Motor neuron (in vitro differentiated cells): ENCODE measurements at places on chromosomes 6 and 20. TPM values are rescaled to one million over a fixed set of nuclear protein-coding genes. Genes with fewer than 3 reads are reported as not detected.

- ATAC-seq, result no peak
These were observed 50.9 kb upstream of the TAB2 start for GRCh38 chr6:149266659-149267058.

The NOX3 gene
- not detected in 2 replicates for total RNA-seq

The GSS gene
- total RNA-seq, result 77.7 and 81.7 TPM in 2 replicates

DNA sequence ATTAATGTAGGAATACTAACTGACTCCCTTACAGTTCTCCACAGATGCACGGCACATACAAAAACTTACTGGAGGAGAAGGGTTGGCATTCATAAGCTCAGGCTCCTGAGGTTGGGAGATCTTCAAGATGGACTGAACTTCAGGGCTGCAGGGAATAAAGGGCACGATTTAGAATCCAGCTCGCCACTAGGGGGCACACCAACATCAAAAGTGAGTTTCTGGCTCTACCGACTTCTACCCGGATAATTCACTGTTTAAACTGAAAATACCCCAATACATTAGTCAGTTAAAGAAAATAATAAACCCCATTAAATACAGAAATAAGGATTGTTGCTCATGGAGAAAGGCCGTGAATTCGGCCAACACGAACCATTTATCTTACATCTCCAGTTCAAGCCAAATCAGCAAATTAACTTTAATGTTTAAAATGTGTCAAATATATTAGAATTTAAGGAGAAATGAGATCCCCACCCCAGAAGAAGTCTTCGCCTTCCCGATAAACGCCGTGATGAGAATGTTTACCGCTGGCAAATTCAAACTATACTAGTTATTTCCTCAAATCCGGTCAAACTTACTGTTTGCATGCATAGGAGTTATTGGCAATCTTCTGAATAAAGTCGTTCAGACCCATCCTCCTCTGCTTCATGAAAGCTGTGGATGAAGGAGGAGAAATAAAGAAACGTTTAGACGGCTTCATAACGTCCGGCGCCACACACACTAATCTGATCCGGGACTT is 121.7 kb upstream of the SLC2A12 start:
- ATAC-seq, result no peak

The ZSCAN9 gene
- 34.7 and 35.4 TPM in 2 replicates for total RNA-seq

The COL19A1 gene
- 0.65 and 0.94 TPM in 2 replicates for total RNA-seq

- ATAC-seq, result no peak
These were observed 733.7 kb downstream of the GRIK2 start for GRCh38 chr6:102127253-102127652.

DNA sequence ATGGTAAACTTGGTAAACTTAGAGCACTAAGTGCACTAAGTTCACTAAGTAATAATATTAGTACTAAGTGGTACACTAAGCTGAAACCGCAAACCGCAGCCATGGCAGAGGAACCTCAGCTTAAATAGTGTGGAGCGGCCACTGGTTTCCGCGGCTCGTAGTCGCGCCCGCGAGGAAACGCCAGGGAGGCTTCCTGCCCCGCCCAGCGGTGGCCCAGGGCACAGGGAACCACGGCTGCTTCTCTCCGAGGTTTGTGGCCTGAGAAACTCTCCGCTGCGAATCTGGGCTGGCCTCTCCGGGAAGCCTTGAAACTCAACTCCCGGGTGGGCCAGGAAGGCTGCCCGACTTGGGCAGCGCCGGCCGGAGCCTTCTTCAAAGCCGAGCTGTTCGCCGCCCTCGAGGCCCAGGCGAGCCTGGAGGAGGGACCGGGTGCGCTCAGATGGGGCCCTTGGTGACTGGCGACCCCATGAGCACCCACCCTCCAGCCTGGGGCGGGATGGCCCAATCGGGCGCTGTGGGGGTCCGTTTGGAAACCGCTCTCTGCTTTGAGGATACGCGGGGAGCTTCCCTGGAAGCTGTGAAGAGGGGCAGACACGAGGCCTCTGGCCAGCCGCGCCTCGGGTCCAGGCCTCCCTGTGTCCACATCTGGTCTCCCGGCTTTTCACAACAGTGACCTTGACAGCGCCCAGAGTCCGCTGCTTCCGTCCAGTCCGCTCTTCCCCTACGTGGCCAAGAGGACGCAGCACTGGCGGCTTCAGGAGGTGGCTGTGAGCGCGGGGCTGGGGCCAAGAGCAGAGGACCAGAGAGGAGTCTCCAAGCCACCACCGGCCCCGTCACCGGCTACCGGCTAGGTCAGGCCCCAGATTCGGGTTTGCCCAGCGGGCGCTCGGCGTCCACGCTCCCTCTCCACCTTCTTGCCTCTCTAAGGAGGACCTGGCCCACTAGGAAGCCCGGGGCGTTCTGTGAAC is 25.4 kb upstream of the HLA-E start:
- no peak for ATAC-seq

- no peak for ATAC-seq
These were observed 68.8 kb downstream of the PFDN4 start for GRCh38 chr20:54276577-54277169.

The PTPN1 gene
- 31.0 and 32.8 TPM in 2 replicates for total RNA-seq

The SIGLEC1 gene
- 0.07 TPM in 1 of 2 replicates, not detected in the other for total RNA-seq

The C20orf204 gene
- 2.2 and 3.3 TPM in 2 replicates for total RNA-seq

The CALHM6 gene
- total RNA-seq, result 2.0 and 2.4 TPM in 2 replicates

GRCh38 chr6:98644063-98644462 is 190.3 kb upstream of the POU3F2 start:
- no peak for ATAC-seq

The OR12D3 gene
- not detected in 2 replicates for total RNA-seq

- peak; percentile 22 for ATAC-seq
These were observed 571 bp upstream of the PRPF6 start for GRCh38 chr20:63980317-63980805.

DNA sequence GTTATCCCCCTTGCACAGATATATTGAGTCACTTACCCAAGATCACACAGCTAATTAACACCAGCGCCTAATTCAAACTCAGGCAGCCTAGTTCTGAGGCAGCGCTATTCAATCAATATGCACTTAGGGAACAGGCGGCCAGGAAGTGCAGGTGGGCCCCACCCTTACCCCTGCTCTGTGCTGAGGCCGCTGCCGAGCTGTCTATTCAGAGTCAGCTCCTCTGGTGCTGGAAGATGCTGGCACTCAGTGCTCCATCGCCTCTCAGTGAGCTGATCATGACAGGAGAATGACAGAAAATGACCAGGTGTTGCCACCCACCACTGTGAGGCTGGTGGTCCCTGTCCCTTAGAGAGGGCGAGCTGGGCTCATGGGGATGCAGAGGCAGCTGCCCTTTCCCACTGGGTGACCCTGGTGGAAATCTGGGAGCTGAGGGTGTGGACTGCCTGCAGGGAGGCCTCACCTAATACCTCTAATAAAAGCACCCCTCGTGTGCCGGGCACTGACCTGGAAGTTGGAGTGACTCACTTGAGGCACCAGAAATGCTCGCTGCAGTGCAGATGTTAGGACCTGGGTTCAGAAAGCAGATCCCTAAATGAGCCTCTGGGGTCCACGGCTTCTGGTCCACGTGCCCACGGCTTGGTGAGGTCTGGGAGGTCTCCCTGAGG is 42.5 kb upstream of the CD93 start:
- no peak for ATAC-seq

- no peak for ATAC-seq
These were observed 79.8 kb upstream of the FAM184A start for GRCh38 chr6:119158057-119158848.

The KCNG1 gene
- 16.6 and 24.2 TPM in 2 replicates for total RNA-seq

DNA sequence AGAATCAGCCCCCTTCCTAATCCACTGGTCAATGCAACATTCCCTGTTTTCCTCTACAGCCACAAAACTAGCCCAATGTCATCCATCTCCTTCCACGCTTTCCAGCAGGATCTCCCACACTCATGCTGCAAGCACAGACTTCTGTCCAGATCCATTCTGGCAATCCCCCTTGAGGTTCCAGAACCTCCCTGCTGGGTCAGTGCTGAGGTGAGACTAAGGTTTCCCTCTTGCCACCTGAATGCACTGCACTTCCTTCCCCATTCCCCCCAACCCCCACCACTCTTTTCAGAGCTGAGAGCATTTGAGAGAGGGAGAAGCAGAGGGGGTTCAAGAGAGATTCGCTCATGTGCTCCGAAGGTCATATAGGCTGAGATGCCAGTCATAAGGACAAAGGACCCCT is 43.9 kb downstream of the EBF4 start:
- no peak for ATAC-seq

DNA sequence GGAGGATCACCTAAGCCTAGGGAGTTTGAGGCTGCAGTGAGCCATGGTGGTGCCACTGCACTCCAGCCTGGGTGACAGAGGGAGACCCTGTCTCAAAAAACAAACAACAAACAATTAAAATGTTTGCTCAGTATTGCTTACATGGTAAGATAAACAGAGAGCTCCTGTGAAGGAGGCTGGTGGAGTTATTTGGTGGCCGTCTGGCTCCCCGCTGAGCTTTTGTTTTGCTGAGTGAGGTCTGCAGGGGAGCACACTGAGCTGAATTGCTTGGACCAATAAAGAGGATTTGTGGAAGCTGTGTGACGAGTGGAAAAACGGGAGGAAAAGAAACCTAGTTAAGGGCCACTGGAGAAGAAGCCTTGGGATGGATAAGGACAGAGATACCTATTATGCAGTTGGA is 41.1 kb upstream of the BMP6 start:
- no peak for ATAC-seq

GRCh38 chr6:21180155-21180554 is 413.4 kb upstream of the SOX4 start:
- ATAC-seq, result no peak

DNA sequence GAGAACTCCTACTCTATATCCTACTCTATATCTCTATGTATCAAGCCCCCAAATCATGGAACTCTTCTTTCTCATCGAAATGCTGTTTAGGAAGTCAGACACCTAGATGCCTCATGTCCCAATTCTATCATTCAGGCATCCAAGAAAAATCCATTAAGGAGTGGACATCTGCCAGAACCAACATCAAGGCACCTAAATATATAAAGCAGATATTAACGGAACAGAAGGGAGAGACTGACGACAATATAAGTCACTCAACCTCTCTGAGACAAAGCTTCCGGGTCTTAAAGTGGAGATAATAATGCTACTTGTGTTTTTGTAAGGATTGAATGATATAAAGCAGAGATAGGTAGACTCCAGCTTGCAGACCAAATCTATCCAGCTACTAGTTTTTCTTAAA is 241.5 kb downstream of the NFATC2 start:
- no peak for ATAC-seq

The FABP7 gene
- total RNA-seq, result 0.15 TPM in 1 of 2 replicates, not detected in the other
